ENCODE measurements at places on chromosomes 13 and 19.
A peak's percentile ranks its signal among the peaks of the same experiment; 100 is the strongest.

- DNase-seq: peak; percentile 100
These were observed at the start of gene DNM2 for GRCh38 chr19:10717356-10718204. Gene DNM2, plus strand, starts transcription at chr19:10718079. Its CDS starts 164 bp downstream, at chr19:10718243.

- DNase-seq: no peak
These were observed 1.7 kb downstream of the TRAPPC5 start for GRCh38 chr19:7682175-7682855.

DNA sequence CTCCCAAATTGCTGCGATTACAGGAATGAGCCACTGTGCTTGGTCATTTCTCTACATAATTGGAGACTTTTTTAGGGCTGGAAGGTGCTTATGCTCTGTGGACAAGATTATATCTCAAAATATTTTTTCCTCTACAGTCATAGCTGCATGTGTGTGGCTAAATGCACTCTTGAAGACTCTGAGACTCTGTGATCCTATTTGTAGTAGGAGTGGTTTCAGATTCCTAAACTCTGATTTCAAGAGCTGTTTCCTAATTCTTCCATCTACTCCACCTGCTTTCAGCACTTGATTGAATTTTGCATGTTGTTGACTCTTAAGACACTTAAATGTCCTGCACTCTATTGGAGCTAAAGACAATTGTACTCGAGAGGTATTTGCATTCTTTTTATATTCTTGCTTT is 78.0 kb downstream of the KLF5 start:
- DNase-seq: no peak

DNA sequence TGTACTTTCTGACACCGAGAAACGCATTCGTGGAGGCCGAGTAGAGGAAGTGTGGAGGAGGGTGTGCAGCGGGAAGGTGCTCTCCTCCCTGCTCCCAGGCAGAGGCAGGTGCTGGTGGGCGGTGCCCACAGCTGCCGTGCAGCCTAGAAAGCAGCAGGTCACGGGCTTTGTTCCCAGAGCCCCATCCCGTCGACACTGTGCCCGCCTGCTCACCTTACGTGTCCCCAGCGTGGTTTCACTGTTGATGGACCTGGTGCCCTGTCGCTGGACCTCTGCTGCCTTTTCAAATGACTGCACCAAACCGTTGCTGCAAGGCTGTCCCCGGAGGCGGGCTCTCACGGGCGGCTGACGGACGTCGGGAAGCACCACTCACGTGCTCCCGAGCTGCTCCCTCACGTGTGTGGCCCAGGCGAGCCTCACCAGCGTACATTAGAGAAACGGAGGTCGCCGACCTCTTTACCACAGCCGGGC is 20.8 kb downstream of the PLEKHJ1 start:
- peak; percentile 50 for DNase-seq

DNA sequence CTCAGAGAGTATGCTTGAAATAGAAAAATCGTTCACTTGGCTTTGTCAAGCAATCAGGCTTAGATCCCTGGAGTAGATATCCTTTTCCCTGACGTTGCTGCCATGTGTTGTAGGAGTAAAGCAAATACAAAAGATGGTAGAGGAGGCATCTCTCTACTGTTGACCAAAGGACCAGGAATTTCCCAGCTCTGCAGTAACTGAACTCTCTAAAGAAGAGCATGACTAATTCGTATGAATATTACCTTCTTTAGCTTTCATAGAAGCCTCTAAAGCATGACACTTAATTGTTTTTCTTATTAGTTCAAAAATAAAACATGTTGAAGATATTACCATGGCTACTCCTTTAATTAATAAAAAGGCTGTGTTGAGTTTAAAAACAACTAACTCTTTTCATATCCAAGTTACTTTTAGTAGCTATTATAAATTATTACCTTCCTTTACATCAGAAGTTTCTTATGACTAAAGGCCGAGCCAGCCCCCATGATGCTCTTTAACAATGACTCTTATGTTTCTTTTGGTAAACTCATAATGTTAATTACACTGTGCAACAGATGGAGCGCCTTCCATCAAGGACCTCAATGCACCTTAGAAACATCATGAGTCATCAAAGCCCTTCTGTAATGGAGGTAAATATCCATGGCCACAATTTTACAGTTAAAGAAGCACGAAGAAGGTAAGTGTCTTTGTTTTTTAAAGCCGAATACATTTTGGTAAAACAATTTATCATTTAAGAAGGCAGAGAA is 352.4 kb downstream of the KLF5 start:
- DNase-seq: no peak
